Mucosa of descending colon (tissue), 3 donors: ENCODE measurements at places on chromosomes 12 and 14. TPM values are rescaled to one million over a fixed set of nuclear protein-coding genes. Genes with fewer than 3 reads are reported as not detected.

Gene RD3L
- total RNA-seq: not detected

Gene NGB
- not detected for total RNA-seq

Gene PRB2
- not detected for total RNA-seq

Gene TESPA1
- 0.75 TPM for total RNA-seq

Gene ATF1
- 41.7 TPM for total RNA-seq

Gene SRRM4
- total RNA-seq: not detected

Gene LRRC74A
- total RNA-seq: not detected

Gene KRT72
- not detected for total RNA-seq

Gene GPR135
- total RNA-seq: 1.7 TPM

GRCh38 chr12:104604070-104604994 is 147.6 kb downstream of the CHST11 start:
- peak; percentile 30 for DNase-seq

- no peak for DNase-seq
Observed at GRCh38 chr14:46322730-46323403, 328.7 kb downstream of the RPL10L start.

- DNase-seq: no peak
Observed at GRCh38 chr12:588646-589045, 74.6 kb downstream of the NINJ2 start.

GRCh38 chr14:64879635-64880220 is at the start of gene SPTB:
TSS of gene SPTB (minus strand) at chr14:64879907. CDS start at chr14:64823094, 56,813 bp downstream.
- peak; percentile 50 for DNase-seq

DNA sequence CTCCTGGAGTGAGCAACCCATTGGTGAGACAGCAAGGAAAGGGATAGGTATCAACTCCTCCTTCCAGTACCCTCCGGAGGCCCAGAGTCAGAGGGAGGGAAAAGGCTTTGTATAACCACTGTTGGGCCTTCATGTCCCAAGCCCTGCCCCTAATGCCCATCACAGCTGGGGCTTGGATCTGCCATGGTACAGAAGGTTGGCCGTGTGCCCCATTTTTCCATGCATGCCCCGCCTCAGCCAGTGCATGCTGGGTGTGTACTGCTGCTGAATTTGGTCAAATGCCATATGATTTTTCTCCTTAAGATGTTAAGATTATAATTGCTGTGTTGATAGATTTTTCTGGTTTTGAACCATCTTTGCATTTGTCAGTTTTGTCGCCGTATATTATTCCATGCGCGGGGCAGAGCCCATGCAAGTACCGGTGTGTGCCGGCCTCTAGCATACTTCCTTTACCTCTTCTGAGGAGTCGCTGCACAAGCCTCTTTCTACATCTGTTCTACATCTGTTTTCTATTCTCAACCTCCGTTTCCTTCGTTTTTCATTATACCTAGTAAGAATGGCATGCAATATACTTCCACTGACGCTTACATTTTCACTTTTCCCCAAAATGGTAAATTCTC is 26.6 kb downstream of the PPP2R5C start:
- DNase-seq: no peak

DNA sequence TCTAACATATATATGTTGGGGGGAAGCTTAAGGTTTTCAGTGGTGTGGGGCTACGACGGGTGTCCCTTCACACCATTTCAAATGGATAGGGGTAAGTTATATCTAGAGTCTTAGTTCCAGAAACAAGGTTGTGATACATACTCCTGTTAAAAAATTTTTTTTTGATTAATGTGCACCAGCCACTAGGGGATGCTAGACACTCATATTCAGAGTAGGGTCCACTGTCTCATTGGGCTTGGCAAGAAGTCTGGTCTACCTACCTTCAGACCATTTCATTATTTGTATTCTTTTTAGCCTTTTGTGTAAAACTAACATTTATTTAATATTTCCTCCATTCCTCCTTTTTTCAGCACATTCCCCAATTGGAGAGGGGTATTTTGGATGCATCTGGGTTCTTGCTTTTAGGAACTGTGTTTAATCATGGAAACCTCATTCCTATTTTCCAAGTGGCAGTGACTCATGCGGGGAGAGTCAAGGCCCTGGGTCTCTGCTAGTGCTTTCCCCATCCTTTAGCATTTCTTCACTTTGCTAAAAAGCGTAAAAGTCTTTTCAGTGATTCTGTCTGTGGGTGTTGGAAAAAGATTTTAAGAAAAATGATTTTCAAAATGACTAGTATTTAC is 33.4 kb downstream of the ANO4 start:
- peak; percentile 25 for DNase-seq

DNA sequence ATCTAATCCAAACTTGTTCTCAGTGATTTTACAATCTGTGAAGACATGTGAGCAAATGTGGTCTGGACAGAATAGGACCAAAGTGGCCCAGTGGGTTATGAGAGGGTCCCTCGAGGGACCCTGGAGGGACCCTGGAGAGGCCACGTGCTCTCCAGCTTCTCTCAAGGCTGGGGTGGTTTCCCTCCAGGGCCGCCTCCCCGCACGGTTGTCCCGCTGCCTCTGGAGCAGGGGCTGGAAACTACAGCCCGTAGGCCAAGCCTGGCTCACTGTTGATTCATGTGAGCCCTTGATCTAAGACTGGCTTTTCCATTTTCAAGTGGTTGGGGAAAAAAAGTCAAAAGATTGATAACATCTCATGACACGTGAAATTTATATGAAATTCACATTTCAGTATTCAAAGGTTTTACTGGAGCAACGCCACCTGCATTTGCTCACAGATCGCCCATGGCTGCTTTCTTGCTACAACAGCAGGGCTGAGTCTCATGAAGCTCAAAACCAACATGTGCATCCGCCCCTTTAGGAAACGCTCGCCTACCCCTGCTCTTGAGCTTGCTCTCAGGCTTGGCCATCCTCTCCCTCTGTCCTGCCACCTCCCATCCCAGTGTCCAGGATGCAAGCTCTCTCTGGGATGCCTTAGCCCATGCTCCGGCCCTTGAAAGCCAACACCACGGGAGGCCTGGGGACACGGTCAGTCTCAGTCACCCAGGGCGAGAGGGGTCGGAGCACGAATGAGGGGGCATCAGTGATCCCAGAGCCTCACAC is 12.1 kb upstream of the LRTM2 start:
- peak; percentile 40 for DNase-seq

DNA sequence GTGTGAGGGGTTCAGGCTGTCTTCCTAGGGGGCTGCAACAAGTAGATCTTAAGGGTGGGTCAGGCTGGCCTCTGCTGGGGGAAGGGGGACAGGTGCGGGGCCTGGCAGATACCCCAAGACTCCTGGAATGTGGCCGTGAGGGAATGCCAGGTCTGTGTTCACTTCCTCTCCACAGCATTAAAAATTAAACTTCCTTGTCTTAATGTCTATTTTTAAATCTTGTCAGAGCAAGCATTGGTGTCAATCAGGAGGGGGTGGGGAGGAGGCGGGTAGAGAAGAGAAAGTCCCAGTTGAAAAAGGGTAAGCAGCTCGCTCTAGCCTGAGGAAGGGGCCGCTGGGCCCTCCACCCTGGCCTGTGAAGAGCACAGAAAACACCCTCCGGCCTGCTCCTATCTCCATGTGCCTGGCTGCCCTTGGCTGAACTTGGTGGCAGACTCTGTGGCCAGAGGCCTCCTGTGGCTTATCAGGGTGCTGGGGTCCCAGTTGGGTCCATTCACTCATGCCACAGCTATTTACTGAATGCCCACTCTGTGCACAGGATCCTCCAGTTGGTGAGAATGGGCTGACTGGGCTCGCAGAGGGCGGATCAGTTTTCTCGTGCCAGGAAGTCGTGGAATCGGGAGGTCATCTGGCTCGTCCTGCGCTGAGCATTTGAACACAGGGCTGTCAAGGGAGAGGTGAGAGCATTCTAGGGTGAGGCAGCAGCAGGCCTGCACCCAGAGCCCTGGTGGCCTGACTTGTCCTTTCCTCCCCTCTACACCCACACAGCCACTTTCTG is 128.8 kb downstream of the TSPAN9 start:
- DNase-seq: no peak

- DNase-seq: no peak
Observed at GRCh38 chr14:24966579-24966964, 83.4 kb downstream of the STXBP6 start.

DNA sequence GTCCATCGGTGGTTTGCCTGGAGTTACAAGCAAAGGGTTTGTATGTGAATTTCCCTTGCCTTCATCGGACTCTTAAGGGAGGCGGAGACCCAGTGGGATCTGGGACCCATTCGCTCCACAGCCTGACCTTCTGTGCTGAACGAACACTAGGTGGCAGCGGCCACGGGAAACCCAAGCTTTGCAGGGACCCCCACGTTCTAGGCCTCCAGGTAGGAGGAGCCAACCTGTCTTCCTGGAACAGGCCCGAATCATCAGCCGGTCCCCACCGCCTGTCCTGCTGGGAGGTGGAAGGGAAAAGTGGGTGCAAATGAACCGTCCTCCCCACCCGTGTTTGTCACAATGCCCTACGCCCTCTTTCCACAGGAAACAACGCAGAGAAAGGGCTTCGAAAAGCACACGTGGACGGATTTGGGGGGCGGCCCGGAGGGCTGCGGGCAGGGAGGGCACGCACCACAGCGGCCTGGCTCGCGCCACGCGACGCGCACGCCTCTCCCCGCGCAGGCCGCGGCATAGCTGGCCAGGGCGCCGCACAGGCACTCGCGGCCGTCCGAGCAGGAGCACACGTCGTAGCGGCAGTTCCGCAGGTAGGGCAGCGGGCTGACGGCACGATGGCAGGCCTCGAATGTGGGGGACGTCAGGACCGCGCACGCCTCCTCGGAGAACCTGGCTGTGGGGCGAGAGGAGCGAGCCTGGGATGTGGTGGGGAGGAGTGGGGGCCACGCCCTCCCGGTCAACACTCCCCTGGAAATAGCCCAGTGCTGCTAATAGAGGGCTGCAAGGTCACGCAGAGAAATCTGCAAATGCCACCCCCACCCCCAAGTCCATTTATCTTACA is 67.8 kb downstream of the VWF start:
- no peak for DNase-seq
